ENCODE measurements at places on chromosomes 16 and 17. TPM values are rescaled to one million over a fixed set of nuclear protein-coding genes. Genes with fewer than 3 reads are reported as not detected.

- DNase-seq, result no peak
These were observed 2.4 kb downstream of the TMEM95 start for GRCh38 chr17:7357381-7357780.

GRCh38 chr17:8670421-8670820 lies 39.9 kb upstream of the MYH10 start:
- no peak for DNase-seq

TSR3 gene
- 29.5 TPM for total RNA-seq

DNA sequence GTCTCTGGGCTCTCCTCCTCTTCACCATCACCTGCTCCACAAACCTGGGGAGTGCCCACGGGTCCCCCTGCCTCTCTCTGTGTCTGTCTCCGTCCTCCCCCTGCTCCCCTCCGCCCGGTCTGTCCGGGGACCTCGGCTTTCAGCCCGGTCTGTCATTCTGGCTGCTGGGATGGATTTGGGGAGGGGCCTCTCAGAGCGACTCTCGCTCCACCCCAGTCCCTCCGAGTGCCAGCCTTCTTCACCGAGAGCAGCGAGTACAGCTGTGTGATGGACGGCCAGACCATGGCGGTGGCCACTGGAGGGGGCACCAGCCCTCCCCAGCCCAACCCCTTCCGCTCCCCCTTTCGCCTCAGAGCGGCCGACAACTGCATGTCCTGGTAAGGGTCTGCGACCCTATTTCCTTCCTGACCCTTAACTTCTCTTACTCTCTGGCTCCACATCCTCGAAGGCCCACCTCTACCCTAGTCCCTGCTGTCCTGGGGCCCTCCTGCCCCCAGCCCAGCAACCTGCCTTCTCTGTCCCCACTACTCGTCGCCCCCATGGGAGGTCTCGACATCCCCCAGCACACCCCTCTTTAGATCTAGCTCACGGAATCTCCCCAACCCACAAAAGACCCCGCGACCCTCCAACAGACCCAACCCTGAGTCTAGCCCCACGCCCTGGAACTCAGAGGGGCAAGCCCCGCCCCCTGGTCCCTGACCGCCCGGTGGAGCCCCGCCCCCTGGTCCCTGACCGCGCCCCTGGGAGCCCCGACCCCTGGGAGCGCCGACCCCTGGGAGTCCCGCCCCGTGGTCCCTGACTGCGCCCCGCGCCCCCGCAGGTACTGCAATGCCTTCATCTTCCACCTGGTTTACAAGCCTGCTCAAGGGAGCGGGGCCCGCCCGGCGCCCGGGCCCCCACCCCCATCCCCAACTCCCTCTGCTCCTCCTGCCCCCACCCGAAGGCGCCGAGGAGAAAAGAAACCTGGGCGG lies 5.6 kb upstream of the CXCL16 start:
- DNase-seq, result no peak

DNA sequence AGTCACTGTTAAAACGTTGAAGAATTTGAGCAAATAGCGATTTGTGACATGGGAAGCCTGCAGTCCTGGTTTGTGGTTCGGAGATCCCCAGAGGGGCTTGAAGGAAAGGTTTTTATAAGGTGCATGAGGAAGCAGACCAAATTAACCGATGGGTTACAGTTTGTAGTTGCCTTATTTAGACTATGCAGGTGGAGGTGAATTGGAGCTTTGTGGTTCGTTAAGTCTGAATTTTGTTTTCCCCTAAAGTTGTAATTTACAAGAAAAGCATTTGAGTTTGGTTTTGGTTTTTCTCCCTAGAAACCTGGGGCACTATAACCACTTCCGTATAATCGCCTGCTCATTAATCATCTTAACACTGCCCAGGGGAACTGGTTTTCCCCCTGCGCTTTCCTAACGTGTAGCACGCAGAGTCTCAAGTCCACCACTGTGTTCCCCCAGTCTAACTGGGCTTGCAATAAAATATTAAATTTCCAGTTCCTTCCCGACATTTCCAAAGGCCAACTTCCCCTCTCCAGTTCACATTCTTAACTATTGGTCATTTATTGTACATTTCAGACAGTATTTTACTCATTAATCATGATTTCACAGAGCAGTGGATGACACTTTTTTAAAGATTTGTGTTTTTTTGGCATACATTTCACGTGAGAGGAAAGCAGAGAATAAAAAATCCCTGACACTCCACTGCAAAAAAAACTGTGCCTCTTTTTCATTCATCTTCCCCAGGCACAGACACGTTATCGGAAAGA lies 932 bp downstream of the ZNF267 start:
- no peak for DNase-seq

- DNase-seq, result no peak
These were observed 51.6 kb downstream of the TEX14 start for GRCh38 chr17:58640202-58640601.

KCNH6 gene
- 0.09 TPM for total RNA-seq

GRCh38 chr16:57310801-57311200 lies 26.3 kb upstream of the PLLP start:
- DNase-seq, result no peak

GRCh38 chr16:55853114-55853513 lies 20.2 kb upstream of the CES1 start:
- DNase-seq, result no peak

DNA sequence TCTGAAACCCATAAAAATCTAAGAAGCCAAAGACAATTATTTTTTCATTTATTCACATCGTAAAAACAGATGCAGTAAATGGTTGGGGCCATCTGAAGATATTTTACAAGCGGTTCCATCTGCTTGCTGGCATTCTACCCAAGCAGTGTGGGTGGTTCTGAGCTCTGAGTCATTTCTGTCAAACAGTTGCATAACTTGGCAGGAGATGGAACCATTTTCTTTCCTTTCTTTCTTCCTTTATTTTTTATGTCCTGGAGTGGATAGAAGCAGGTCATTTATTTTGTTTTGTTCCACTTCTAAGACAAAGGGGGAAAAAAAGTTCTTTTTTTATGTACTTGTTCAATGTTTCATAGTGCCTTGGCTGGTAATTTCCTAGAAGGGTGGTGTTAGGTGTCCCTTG lies 1151.9 kb upstream of the GOT2 start:
- no peak for DNase-seq

DNA sequence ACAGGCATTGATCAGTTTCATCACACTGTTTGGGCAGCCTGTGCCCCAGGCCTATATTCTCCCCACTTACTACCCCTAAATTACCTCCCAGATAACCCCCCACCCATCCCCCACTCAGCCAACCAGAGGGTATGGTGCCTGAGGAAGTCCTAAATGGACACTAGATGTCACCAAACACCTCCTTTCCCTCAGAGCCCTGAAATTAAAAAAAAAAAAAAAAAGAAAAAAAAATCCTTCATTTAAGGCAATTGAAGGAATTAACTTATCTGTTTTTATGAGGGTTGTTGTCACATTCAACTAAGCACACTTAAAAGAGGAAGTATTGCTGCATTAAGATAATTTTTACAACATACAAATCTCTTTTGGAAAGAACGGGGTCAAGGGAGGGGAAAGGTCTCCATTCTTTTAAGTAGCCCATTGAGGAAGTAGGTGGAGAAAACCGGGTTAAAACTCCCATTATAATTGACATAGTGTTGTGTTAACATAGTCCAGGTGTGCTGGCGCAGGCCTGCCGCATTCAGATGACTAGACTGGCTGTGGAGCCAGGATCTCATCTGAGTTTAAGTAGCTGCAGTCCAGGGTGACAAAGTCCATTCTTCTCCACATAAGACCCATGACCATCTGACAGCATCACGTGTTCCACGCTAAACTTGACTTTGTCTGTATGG lies 46.3 kb downstream of the SNX11 start:
- DNase-seq, result no peak

DNA sequence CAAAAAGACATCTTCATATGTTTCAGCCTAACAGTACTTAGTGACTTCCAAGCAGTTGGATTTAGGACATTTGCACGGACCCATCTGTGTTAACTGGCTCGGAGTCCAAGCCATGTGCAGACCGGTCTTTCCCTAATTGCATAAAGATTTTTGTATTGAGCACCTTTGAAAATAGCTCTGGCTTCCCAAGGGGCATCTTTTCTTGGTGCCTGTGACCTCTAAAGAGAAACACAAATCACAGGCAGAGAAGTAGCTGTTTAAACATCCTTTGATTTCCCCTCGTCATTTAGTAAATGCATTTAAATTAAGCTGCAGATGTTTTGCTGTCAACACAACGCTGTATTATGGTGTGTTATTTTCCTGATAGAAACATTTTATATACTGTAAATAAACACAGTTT lies 288.2 kb upstream of the SALL1 start:
- DNase-seq, result no peak

DNA sequence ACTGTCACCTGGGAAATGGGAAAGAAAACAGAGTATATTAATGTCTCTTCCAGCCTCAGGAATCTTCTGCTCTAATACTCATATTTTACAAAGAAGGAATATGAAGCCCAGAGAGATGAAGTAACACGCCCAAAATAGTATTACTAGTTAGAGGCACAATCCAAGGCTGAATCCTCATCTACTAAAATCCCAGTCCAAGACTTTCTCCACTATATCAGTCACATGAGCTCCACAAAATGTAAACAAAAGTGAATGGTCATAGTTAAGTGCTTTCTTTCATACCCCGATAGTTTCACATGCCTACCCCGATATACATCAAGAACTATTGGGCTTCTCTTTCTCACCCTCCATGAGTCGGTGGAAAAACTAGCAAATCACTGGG lies 965 bp downstream of the INTS2 start:
- DNase-seq, result no peak

- DNase-seq, result no peak
These were observed 1.3 kb downstream of the MSLN start for GRCh38 chr16:761625-762513.

TBC1D3K gene
- total RNA-seq, result not detected

GRCh38 chr17:50177983-50178834 lies 12.4 kb downstream of the SGCA start:
- no peak for DNase-seq

DNA sequence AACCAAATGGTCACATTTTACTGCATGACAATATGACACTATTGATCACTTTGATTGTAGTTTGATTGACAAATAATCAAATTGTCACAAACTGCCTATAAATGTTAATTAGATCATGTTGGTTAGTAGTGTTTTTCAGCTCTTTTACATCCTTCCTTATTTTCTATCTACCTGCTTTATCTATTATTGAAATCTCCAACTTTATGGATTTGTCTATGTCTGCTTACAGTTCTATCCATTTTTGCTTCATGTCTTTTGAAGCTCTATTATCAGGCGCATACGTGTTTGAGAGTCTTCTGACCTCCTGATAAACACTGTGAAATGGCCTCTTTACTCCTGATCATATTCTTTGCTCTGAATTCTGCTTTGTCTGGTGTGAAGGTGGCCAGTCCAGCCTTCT lies 83.2 kb upstream of the GNG13 start:
- no peak for DNase-seq

GRCh38 chr17:7004398-7005253 lies 7.8 kb upstream of the RNASEK start:
- peak; percentile 34 for DNase-seq

DNA sequence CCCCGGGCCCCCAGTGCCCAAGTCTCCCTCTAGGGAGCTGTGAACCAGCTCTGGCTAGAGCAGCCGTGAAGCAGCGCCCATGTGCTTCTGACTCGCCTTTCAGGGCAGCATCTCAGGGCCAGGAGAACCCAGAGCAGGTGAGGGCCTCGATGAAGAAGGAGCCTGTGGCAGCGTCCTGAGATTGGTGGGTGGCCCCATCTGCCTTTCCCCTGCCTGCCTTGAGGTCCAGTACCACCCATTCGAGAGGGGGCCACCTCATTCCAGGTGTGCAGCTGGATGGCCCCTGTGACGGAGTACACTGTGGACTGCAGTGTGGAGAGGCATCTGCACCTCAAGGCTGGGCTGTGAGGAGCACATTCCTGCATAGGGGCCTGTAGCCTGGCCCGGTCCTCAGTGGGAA lies 167.3 kb upstream of the ZNF267 start:
- DNase-seq, result no peak

GRCh38 chr16:52725461-52725860 lies 178.5 kb upstream of the TOX3 start:
- DNase-seq, result no peak

NUTF2 gene
- total RNA-seq, result 69.5 TPM

DNA sequence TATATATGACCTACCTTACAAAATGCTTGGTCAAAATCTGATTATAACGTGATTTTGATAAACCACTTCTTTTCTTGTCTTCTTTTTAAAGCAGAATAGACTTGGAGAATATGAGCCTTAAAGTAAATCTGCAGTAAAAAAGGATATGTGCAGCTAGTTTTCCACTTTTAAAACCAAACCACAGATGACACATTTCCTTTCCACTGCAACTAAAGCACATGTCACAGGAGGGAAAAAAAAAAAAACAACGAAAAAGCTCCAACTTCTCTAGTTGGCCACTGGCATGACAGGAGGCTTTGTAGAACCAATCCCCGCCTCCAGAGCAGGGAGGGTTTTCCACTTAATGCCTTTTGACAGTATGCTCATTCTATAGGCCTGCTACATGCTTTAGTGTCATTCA lies at the start of gene EVI2A:
Gene EVI2A (minus strand): TSS at position 142 of the 400 bp plus-strand sequence. CDS start 2,609 bp downstream, outside the sequence.
- no peak for DNase-seq

DNA sequence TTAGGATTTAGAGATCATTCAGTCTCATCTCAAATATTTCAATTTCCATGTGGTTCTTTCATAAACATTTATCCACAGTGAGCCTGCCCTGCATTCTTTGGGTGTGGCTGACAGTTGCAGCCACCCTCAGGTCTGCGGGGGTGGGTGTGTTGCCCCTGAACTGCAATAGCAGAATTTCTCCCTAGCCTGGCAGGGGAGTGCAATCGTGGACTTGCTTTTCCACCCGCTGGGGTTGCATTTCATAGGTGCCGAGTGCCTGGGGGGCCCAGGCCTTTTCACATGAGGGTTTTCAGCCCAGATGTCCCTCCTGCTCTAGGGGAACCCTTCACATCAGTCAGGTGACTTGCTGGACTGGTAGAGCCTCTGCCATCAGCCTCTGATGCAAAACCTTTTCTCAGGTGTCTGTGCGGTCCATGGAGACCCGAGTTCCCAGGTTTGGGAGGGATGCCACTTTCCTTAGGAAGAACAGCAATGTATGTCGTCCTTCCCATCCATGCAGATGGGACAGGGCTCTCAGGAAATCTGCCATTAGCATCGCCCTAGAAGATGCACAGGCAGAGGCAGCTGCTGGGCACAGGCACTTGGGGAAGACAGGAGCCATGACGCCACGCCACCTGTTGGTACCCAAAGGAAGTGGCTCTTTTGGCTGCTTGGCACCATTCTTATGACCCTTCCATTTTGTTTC lies 2.4 kb upstream of the USP36 start:
- peak; percentile 41 for DNase-seq

CAMKK1 gene
- total RNA-seq, result 0.51 TPM

ELMO3 gene
- 3.8 TPM for total RNA-seq
